GM13976 (cell line): ENCODE measurements at places on chromosomes 5 and 9.

- no peak for DNase-seq
Measured at GRCh38 chr9:135494791-135495559, 5.5 kb upstream of the MRPS2 start.

GRCh38 chr5:152686931-152687330 is 281.9 kb upstream of the NMUR2 start:
- DNase-seq = no peak

GRCh38 chr5:174903172-174903732 is 178.9 kb downstream of the MSX2 start:
- DNase-seq = no peak

GRCh38 chr5:181124526-181124925 is 6.4 kb downstream of the OR2V1 start:
- DNase-seq = no peak

GRCh38 chr5:21007781-21008180 is 1019.8 kb upstream of the CDH18 start:
- no peak for DNase-seq

- DNase-seq = no peak
Measured at GRCh38 chr5:175214152-175214551, 229.8 kb downstream of the DRD1 start.

DNA sequence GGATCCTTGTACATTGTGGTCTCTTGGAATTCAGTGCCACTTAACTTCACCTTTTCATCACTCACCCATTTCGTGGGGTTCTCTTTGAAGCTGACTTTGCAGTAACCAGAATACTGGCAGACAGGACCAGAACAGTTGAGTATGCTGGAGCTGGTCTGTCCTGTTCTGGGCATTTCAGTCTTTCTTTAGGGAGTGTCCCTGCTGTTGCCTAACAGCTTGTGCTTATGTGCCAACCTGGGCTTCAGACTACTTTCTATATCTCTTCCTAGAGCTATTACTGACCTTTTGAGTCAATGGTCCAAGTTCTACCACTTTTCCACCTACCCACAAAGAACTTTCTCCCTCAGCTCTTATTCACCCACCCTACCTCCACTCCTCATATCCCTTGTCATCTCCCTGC is 10.0 kb upstream of the INSL6 start:
- DNase-seq = no peak

DNA sequence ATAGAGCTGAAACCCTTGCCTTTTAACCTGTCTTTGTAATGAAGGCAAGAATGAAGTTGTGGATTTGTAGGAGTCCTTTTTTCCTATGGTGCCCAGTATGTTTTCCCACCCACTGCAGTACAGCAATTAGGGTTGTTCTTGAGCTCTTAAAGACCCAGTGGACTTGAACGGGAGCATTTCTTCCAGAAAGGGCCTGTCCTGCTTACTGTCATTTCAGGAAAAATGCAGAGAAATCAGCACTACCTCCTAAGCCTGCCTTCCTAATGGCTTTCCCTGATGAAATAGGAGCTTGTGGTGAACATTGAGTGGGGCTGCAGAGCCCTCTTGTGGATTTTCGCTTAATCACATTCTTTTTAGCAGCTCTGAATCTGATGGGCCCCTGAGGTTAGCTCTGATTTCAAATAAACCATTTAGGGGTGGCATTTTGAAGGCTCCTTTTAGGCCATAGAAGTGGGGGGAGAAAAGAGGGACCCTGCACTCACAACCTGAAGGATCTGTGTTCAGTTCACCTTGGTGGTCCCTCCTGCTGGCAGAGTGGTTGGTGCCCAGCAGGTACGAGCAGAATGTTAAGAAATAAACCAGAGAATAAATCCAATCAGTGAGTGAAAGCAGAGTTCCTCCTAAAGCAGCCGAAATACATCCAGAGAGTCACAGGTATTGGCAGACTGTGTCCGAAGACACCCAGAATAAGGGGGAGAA is 188.0 kb upstream of the KLF9 start:
- peak; percentile 58 for DNase-seq

- peak; percentile 34 for DNase-seq
Measured at GRCh38 chr5:98827161-98827560, 53.7 kb downstream of the RGMB start.

- no peak for DNase-seq
Measured at GRCh38 chr5:10994091-10994986, 233.3 kb upstream of the DAP start.

- DNase-seq = no peak
Measured at GRCh38 chr5:87411586-87411972, 1.2 kb downstream of the CCNH start.

DNA sequence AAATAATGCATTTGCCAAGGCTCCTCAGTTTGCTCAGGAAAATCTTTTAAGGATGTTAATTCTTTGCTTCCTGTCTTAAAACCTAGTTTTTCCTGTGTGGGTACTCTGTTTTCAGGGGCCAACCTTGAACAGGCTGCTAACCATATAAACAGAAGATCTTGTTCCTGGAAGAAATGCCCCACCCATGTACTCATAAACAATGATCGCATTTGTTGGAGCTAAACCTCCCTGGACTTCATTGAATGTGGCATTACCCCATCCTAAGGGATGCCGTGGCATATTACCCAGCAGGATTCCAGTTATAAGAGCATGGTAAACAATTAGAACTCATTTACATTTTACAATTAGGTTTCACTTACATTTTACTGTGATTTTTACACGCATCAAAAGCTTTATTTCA is 436.0 kb downstream of the ZNF608 start:
- no peak for DNase-seq

GRCh38 chr5:16805486-16805885 is 130.6 kb downstream of the MYO10 start:
- DNase-seq = no peak

DNA sequence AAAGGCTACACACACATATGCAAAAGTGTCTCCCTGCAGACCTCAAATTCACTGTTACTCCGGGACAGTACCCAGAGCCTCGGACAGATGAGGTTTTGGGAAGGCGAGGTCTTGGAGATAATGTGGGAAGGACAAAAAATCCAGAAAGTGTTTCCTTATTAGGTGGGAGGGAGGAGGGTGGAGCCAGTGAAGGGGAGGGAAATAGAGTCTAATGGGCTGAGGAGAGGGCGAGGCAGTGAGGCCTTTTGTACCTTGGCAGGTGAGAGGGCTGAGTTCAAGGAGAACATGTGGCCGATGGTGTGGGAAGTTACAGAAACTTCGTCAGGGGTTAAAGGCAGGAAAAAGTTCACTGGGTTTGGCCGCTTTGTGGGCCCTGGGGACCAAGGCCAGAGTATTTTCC is 22.1 kb upstream of the TMEM174 start:
- no peak for DNase-seq

GRCh38 chr5:153865016-153865415 is 173.7 kb downstream of the FAM114A2 start:
- DNase-seq = no peak

- no peak for DNase-seq
Measured at GRCh38 chr5:173763410-173763809, 124.7 kb upstream of the CPEB4 start.

DNA sequence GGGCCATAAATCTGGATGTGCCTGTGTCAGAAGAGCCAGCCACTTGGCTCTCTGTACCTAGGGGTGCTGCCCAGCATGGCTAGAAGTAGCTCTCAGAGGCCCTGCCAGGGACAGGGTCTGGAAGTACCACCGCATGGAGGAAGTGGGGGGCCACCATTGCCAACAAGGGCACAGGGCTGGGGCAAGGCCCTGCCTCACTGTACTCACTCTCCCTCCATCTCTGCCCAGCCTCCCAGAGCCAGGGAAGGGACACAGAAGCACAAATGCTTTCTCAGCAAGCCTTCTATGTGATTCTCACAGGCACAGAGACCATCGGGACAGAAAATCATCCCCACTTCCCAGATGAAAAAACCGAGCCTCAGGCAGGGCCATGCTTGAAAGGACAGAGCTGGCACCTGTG is 138.1 kb downstream of the C5orf15 start:
- DNase-seq = no peak

DNA sequence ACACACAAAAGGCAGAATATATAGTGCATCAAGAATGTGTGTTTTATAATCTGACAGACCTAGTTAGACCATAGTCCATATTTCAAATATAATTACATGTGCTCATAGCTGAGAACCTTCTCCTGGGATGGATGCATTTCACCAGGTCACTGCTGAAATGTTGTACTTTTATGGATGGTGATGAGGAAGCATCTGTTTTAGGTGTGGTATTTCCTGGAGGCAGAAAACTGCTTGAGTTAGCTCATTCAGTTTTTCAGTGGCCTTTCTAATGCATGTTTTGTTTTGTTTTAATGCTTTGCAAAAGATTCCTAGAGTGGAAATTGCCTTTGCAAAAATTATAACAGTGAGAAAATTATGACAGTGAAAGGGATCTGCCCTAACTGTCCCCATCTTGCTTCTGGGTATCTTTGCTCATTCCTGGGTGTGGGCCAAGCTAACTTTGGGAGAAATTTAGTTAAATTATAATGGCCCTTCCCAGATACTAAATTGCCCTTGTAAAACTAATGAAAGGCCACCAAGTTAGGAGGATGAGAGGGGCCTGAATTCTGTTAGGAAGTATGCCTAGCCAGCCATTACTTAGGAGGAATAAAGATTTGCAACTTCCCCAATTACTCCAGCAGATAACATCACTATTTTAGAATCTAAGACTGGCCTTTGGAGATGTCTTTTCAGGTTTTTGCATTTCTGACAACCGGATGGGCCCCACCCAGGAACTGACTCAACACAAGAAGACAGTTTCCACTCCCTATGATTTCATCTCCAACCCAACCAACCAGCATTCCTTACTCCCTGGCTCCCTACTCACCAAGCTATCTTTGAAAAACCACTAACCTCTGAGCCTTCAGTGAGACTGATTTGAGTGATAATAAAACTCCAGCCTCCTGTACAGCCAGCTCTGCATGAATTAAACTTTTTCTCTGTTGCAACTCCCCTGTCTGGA is 7.0 kb upstream of the IL12B start:
- no peak for DNase-seq

DNA sequence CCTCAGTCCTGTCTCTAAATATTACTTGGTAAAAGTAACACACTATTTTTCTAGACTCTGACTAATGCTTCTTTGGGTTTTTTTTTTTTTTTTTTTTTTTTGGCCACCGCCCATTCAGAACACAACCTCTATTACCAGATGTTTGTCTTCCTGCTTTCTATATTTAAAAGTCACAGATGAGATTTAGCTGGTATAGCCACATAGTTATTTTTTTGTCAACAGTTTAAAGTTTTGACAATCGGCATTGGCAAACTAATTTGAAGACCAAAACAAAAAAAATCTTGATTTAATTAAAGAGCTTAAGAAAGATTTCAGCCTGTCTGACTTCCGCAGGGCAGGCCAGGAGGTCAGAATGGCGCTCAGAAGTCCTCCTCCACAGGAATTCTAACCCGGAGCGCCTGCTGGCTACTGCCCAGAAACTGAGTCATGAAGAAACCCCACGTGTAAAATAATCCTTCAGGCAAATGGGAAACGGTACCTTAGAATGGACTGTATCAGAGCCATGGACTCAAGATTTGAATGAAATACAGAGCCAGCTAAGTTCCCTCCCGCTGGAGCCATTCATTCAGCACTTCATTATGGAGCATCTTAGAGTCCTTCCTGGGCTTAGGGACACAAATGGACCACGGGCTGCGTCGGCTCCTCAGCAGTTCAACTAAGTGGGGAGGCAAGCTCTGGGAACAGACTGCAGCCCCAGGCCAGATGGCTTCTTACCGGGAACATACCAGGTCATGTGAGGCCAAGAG is 55.6 kb downstream of the PTPDC1 start:
- DNase-seq = no peak

DNA sequence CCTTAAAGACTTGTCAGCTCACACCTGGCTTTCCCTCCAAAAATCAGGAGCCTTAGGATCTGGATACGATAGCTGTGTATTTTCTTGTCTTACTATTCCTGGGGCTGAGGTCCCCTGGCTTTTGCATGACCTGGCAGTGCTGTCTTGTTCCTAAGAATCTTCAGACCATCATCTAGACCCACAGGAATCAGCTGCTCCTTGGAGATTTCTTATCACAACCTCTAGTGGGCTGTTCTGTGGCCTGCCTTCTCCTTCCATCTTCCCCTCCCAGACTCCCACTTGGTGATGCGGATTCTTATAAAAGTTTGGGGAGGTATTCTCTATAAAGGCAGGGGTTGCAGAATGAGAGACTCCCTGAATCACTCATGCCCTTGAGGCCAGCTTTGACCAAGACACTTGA is 21.4 kb downstream of the LCP2 start:
- DNase-seq = no peak

DNA sequence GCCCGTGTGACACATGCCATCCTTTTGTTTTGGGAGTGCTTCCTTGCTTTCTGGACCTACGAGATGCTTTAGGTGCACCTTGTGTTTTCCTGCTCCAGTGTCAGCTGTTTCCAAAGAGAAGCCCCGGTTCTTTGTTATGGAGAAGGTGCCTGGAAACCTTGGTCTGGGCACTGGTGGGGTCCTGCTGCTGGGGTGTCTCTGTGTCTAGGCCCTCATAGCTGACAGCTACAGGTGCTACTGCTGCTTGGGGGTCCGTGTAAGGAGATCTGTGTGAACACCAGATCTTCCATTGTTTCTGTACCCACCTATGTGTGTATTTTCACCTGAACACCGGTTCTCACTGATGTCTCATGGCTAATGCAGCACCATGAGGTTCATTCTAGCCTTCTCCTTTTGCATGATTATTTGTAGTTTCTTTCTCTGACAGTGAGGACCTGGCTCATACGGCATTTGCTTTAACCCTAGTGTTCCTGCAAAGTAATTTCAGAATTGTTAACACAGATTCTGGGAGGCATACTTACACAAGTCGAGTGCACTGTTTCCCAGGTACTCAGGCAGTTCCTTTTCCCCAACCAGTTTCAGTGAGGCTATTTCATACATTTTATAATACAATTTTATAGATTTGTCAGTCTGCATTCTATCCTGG is 13.2 kb upstream of the FAM120AOS start:
- DNase-seq = no peak

DNA sequence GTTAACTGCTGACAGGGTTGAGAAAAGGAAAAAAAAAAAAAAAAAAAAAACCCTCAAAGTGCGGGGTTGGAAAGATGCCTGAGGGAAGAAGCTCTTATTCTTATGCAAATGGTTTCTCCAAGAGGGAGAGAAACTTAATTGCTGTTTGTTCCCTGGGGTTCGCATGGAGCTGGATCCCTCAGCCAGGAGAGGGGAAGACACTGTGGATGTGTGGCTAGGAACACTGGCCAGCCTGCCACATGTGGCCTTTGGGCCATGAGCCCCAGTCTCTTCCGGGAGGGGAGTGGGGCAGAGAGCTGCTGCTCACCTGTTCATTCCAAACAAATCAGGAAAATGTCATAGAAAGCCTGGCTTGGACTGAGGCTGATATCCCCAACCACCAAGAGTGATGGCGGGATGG is 9.4 kb upstream of the SCGB3A2 start:
- DNase-seq = no peak

- DNase-seq = no peak
Measured at GRCh38 chr9:92483627-92484545, 1.6 kb upstream of the ASPN start.

- DNase-seq = no peak
Measured at GRCh38 chr5:109173036-109173794, 236.6 kb downstream of the PJA2 start.

DNA sequence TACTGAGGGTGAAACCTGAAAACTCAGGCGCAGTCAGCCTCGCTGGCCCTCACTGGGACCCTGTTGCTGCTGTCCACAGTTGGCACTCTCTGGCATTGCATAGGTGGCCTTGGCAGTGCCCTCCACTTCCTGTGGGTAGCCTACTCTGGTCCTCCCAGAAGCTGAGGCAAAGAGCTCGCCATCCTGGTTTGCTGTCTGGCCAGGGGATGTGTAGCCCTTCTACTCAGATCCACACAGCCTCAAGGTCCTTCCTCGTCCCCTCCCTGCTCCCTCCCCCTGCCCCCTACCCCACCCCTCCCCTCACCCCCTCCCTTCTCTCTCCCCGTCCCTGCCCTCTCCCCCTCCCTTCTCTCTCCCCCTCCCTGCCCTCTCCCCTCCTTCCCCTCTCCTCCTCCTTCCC is 176.0 kb downstream of the OLFM1 start:
- no peak for DNase-seq

GRCh38 chr5:56432321-56432720 is 199.2 kb upstream of the ANKRD55 start:
- DNase-seq = no peak
